Nephron progenitor cell (in vitro differentiated cells): ENCODE measurements at places on chromosomes 12 and 14.

- no peak for DNase-seq
Measured at GRCh38 chr14:97414718-97415098, 617.5 kb downstream of the VRK1 start.

- DNase-seq, result no peak
Measured at GRCh38 chr14:84555493-84555892, 974.5 kb upstream of the FLRT2 start.

- DNase-seq, result no peak
Measured at GRCh38 chr14:73795974-73796373, 55.7 kb upstream of the PTGR2 start.

GRCh38 chr12:93518725-93519124 lies 51.4 kb downstream of the MRPL42 start:
- no peak for DNase-seq

DNA sequence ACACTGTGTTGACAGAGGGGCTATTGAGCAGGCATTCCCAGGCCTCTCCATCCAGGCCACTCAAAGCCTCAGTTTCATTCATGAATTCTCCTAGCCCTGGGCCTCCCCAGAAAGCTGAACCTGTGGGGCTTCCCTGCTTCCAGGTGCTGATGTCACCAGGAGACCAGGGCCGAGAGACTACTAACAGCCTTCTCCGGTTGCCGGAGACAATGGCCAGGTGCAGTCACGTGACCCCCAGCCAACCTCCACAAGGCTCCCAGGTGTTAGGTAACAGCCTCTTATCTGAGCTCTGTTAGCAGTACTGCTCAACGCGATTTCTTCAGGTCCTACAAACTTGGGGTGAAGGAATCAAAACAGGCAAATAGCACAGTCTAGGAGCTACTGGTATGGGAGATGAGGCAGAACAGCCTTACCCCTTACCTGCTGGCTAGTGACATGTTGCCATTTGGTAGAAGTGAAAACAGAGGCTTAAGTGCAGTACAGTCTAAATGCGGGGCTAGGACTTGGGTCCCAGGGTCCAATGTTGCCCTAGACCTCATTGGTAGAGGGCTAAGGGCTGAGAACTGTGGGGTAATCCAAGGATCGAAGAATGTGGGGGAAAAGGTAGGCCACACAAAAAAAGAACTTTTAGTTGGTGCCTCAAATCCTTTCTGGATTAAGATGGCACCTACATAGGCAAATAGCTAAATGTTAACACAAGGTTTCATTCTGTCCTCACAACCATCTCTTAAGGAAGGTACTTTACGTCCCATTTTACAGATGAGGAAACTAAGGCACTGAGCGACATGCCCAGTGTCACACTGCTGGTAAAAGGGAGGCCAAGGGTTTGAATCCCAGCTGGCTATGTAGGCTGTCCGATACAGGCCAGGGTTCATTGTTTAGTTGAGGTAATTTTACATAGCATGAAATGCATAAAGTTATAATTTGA lies 3.8 kb downstream of the CCDC88C start:
- no peak for DNase-seq

GRCh38 chr14:81936348-81936747 lies 402.7 kb upstream of the SEL1L start:
- DNase-seq, result no peak
